ENCODE measurements at places on chromosomes 6 and 20.

- DNase-seq, result no peak
Measured at GRCh38 chr6:35381132-35381531, 38.8 kb downstream of the PPARD start.

DNA sequence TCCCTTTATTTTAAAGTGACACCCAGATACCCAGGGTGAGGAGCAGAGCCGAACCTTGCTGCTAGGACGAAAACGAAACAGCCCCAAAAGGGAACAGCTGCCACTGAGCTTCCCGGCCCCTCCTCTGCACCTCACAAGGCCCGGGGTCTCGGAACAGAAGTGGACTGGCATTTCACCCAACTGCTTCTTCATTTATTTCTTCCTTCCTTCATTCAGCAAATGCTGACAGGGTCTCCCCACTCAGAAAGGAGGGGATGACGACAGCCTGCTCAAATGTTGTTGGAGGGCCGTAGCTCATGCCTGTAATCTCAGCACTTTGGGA, 220.3 kb downstream of the PREX1 start:
- no peak for DNase-seq

GRCh38 chr20:45020236-45020886, 54.0 kb downstream of the STK4 start:
- no peak for DNase-seq

DNA sequence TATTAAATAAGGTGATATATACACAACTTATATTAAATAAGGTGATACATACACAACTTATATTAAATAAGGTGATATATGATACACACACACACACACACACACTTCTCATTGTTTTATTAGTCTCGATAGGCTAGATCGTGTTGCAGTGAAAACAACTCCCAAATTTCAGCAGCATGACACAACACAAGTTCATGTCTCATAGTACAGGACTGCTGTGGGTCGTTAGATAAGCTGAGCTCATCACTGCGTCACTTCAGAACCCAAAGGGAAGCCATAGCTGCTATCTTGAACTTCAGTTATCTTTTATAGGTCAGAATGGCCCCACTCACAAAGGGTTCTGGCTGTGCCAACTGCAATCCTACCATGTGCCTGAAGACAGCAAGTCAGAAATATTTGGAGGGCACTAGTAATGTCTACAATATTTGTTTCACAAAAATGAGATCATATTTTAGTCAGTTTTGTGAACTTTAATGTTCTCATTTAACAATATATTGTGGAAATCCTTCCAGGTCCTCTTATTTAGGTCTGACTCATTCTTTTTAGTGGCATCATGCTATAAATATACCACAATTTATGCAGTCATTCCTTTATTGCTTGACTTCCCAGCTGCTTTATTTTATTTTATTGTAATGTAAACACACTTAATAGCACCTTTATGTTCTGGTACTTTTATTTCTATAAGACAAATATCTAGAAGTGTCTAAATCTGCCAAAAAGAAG, 290.2 kb downstream of the PHACTR1 start:
- DNase-seq, result no peak

- no peak for DNase-seq
Measured at GRCh38 chr20:561437-562231, 18.0 kb upstream of the CSNK2A1 start.
